ENCODE measurements at places on chromosomes 16 and 17.
A peak's percentile ranks its signal among the peaks of the same experiment; 100 is the strongest.

DNA sequence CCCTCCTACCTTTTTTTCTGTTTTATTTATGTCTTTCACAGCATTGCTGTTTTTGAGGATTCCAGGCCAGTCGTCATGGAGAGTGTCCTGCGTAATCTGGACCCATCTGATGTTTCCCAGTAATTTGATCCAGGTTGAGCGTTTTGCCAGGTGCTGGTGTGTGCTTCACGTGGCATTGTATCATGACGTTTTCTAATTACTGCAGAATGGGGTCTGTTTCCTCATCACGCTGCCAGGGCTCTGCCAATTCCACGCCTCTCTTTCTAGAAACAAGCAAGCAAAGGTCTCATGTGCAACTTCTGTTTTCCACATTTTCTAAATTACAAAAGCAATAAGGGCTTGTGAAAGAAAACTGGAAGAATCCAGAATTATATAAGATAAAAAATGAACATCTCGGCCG lies 28.3 kb upstream of the BHLHA9 start:
- no peaks in the 10 kb centered on the region for H3K36me3 ChIP-seq
- DNase-seq: peak; percentile 12
- H3K27ac ChIP-seq: no peak overlapping the region
- H3K27me3 ChIP-seq: peaks cover 2% of the 10 kb centered on the region
- no peak overlapping the region for H3K4me3 ChIP-seq

- H3K27ac ChIP-seq: no peak overlapping the region
- no peaks in the 10 kb centered on the region for H3K36me3 ChIP-seq
- no peak overlapping the region for H3K4me3 ChIP-seq
- DNase-seq: no peak
These were observed 133.5 kb downstream of the SEC14L1 start for GRCh38 chr17:77274096-77274845.

- H3K27me3 ChIP-seq: peaks cover 41% of the 10 kb centered on the region
- H3K27ac ChIP-seq: no peak overlapping the region
- H3K4me1 ChIP-seq: peaks cover 14% of the 10 kb centered on the region
- DNase-seq: peak; percentile 86
- no peaks in the 10 kb centered on the region for H3K36me3 ChIP-seq
These were observed 822 bp upstream of the ZSCAN10 start for GRCh38 chr16:3099732-3100499.

DNA sequence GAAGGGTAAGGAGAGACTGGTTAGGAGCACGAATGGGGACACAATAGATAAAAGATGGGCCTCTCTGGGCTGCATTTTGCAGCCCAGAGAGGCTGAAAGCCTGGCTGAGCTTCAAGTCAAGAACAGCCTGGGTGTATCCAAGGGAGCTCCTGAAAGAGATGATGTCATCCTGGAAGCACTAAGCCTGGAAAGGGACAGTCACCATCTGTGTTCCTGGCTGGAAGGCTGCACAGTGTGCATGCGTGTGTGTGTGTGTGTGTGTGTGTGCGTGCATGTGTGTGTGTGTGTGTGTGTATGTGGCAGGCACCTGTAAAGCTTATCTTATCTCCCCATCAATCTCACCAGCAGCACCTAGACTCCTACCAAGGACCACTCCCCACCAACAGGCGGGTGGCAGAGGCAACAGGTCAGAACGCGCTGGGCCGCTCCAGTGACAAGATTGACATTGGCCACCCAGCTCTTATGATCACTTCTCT lies 44.1 kb downstream of the COG7 start:
- no peaks in the 10 kb centered on the region for H3K4me1 ChIP-seq
- no peak overlapping the region for H3K27ac ChIP-seq
- no peak overlapping the region for H3K4me3 ChIP-seq

DNA sequence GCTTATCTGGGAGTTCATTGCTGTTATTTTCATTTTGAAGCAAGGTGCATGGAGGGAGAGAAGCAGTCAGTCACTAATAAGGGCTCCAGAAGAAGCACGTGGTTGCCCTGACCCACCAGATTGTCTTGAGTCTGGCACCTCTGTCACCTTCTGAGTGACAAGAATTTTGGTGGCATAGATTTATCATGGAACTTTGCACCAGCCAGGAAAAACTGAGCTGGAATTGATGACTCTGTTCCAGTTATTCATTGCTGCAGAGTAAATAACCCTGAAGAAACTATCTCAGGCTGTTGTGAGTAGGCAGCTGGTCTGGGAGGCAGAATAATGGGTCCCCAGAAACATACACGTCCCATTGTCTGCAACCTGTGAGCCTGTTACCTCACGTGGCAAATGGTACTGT lies 44.8 kb downstream of the HSD17B2 start:
- peaks cover 21% of the 10 kb centered on the region for H3K4me1 ChIP-seq
- DNase-seq: no peak
- no peaks in the 10 kb centered on the region for H3K36me3 ChIP-seq
- no peaks in the 10 kb centered on the region for H3K27me3 ChIP-seq

GRCh38 chr17:48510761-48511604 lies 19.8 kb downstream of the HOXB1 start:
- no peaks in the 10 kb centered on the region for H3K36me3 ChIP-seq
- no peak overlapping the region for H3K27ac ChIP-seq
- H3K4me3 ChIP-seq: no peak overlapping the region
- H3K4me1 ChIP-seq: no peaks in the 10 kb centered on the region

GRCh38 chr16:15526731-15527130 lies 92.3 kb downstream of the BMERB1 start:
- no peak overlapping the region for H3K27ac ChIP-seq
- no peaks in the 10 kb centered on the region for H3K36me3 ChIP-seq
- no peak overlapping the region for H3K4me3 ChIP-seq

DNA sequence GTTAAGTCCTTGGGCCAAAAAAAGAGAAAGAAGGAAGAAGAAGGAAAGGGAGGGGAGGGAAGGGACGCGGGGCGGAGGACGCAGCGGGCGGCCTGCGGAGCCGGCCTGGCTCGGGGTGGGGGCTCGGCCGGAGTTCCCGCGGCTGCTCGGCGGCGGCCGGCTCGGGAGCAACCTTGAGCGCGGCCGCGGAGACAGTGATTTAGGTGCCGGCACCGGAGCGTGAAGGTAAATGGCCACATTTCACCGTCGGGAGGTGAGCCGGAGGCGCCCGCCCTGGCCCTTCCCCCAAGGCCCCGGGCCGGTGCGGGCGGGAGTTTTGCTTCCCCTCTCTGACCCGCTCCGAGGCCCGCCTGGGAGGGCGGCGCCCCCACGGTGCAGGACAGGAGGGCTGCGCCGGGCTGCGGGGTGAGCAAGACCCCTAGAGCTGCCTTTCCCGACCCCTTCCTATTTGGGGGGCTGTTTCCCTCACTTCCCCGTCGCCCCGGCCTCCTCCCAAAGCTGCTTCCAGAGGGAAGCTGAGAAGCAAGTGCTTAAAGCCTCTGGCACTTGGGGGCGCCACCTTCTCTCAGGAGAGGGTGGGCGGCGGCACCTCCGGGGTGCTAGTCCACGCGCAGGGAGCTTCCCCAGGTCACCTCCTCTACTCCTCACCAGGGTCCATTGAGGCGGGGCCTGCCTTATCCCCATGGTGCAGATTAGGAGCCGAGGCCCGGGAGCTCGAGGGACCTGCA lies 56.5 kb downstream of the MRM1 start:
- peak overlapping the region; percentile 56 for H3K4me3 ChIP-seq
- H3K36me3 ChIP-seq: no peaks in the 10 kb centered on the region
- peaks cover 36% of the 10 kb centered on the region for H3K27me3 ChIP-seq
- no peak overlapping the region for H3K27ac ChIP-seq
- DNase-seq: peak; percentile 57

- no peak overlapping the region for H3K27ac ChIP-seq
- no peak overlapping the region for H3K4me3 ChIP-seq
- H3K27me3 ChIP-seq: no peaks in the 10 kb centered on the region
- no peak for DNase-seq
- H3K4me1 ChIP-seq: no peaks in the 10 kb centered on the region
These were observed 34.8 kb upstream of the FBXO47 start for GRCh38 chr17:39001703-39002637.

DNA sequence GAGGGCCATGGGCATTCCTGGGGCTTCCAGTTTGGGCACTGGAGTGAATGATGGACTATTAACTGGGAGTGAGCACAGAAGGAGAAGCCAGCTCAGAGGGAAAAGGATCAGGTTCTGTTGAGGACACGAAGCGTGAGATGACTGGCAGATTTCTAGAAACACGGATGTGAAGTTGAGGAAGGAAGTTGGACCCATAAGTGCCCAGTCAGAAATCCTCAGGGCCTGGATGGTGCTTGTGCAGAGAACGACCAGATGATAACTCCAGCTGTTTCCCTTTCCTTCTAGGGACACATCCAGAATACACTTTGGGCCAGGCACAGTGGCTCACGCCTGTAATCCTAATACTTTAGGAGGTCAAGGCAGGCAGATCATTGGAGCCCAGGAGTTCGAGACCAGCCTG lies 23.3 kb upstream of the ANKRD40CL start:
- no peak for DNase-seq
- H3K4me1 ChIP-seq: no peaks in the 10 kb centered on the region
- H3K36me3 ChIP-seq: no peaks in the 10 kb centered on the region
- H3K27ac ChIP-seq: no peak overlapping the region
- H3K27me3 ChIP-seq: no peaks in the 10 kb centered on the region

DNA sequence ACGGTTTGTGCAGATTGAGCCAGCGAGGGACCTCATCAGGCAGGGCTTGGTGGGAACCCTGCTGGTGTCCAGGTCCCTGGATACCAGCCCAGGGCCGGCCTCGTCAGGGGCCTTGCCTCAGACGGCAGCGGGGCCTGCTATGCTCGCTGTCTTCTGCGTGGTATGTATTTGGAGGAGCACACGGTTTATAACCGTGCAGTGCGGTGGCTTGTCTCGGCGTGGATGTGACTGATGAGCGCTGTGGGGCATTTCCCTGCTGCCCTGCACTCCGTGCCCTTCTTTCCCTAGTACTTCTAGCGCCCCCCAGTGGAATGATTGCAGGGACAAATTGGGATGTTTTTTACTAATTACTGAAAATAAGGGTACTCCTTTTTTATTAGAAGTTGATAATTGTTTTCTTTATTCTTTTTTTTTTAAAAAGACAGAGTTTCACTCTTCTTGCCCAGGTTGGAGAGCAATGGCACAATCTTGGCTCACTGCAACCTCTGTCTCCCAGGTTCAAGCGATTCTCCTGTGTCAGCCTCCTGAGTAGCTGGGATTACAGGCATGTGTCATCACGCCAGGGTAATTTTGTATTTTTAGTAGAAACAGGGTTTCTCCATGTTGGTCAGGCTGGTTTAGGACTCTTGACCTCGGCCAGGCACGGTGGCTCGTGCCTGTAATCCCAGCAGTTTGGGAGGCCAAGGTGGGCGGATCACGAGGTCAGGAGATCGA lies 15.3 kb downstream of the TBCD start:
- no peaks in the 10 kb centered on the region for H3K4me1 ChIP-seq
- H3K36me3 ChIP-seq: peaks cover 30% of the 10 kb centered on the region
- H3K27ac ChIP-seq: no peak overlapping the region
- no peak overlapping the region for H3K4me3 ChIP-seq
- no peaks in the 10 kb centered on the region for H3K27me3 ChIP-seq
- no peak for DNase-seq

- H3K4me1 ChIP-seq: peaks cover 3% of the 10 kb centered on the region
- peaks cover 11% of the 10 kb centered on the region for H3K27me3 ChIP-seq
- no peak overlapping the region for H3K27ac ChIP-seq
- H3K36me3 ChIP-seq: no peaks in the 10 kb centered on the region
These were observed 3.8 kb downstream of the PRSS27 start for GRCh38 chr16:2715966-2716885.

DNA sequence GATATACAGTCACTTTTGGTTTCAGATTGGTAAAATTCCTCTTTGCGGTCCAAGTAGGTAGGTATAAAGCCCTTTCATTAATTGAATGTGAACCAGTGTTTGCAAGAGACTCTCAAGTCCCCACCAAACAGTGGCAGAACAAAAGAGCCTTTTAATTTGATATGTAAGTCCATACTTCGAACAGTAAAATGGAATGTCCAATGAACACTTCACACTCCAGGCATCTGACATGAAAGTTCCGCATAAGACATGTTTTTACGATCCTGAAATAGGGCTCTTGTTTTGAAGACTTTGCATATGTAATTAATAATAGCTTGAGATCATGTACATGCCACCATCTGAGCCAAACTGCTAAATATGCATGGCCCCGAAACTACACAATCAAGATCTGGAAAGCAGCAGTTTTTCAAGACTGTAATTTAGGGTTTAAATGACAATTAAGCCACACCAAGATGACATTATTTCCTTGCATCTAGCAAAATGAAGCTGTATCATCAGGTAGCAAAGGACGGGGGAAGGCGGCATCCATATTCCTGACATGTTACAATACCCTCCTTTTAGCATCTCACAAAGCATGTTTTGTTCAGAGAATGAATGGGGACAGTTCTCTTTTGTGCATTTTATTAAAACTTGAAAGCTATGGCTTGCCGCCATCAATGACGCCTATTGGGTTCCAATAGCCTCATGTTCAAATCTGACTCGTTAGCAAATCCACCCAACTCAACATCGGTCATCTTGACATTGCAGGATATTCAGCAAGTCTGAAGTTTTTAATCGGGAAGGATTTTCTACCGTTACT lies 39.4 kb downstream of the LITAF start:
- H3K4me1 ChIP-seq: no peaks in the 10 kb centered on the region
- peak overlapping the region; percentile 17 for H3K27ac ChIP-seq
- H3K27me3 ChIP-seq: no peaks in the 10 kb centered on the region
- peaks cover 17% of the 10 kb centered on the region for H3K36me3 ChIP-seq
- DNase-seq: no peak

GRCh38 chr16:51009813-51010212 lies 141.3 kb downstream of the SALL1 start:
- H3K4me3 ChIP-seq: no peak overlapping the region
- no peaks in the 10 kb centered on the region for H3K4me1 ChIP-seq
- H3K27me3 ChIP-seq: peaks cover 8% of the 10 kb centered on the region
- no peak for DNase-seq

DNA sequence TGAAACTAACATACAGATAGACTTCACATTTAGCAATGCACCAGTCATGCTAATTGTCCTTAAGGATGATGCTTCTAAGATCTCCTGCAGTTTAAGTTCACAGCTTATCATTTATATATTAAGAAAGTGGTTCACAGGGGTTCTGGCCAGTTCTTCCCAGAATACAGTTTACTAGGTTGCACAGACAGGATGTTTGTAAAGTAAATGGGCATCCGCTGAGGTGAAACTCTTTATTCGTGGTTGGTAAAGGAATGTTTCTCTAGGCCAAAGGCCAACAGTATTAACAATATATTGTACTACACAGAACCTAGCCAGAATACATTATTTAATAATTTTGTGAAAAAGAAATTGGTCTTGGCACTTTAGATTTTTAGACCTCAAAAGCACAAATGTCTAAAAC lies 1427.3 kb downstream of the CDH8 start:
- no peaks in the 10 kb centered on the region for H3K4me1 ChIP-seq
- DNase-seq: no peak
- no peak overlapping the region for H3K27ac ChIP-seq
- no peaks in the 10 kb centered on the region for H3K27me3 ChIP-seq

GRCh38 chr17:58232707-58233156 lies 5.7 kb upstream of the LPO start:
- H3K4me3 ChIP-seq: no peak overlapping the region
- DNase-seq: no peak
- H3K27me3 ChIP-seq: no peaks in the 10 kb centered on the region
- peaks cover 9% of the 10 kb centered on the region for H3K4me1 ChIP-seq

- H3K27ac ChIP-seq: no peak overlapping the region
- peaks cover 9% of the 10 kb centered on the region for H3K4me1 ChIP-seq
- peaks cover 5% of the 10 kb centered on the region for H3K27me3 ChIP-seq
- peak; percentile 55 for DNase-seq
- H3K36me3 ChIP-seq: no peaks in the 10 kb centered on the region
These were observed 94.6 kb downstream of the RGS9 start for GRCh38 chr17:65231662-65232335.
